ENCODE measurements at places on chromosomes 7 and 10.

DNA sequence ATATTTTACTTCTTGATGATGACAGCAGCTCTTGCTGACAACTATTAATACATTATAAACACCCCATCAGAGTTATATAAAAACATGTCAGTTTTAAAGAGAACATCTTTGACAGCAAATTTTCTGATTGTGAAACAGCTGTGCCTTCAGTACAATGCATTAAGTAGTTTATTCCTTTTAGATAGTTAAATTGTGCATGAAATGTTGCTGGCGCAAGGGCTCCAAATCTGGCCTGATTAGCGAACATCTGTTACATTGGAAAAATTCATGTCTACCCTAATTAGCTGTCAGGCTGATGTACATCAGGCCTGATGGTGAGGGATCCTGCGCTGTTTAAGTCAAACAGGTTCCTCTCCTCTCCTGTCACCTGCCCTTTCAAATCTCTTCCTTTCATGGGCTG lies 171.9 kb upstream of the SP8 start:
- no peak for DNase-seq

DNA sequence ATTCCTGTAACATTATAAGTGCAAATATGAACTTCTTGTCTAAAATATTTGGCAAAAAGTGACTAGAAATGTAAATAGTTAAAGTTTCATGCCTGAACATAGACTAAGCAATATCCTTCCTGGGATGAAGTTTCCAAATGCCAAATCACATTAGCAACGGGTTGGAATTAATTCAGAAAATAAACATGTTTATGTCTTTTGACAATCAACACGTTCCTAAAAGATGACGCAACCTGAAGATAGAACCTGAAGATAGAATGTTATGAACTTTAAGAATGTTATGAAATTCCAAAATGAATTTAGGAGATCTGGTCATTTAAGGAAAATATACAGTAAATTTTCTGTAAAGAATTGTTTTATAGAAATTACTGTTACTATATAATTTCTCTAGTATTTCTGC lies 9.2 kb downstream of the LAMB4 start:
- no peak for DNase-seq

GRCh38 chr7:50660040-50660829 lies 95.0 kb upstream of the DDC start:
- DNase-seq = no peak

- DNase-seq = no peak
Observed at GRCh38 chr7:104814671-104815400, 199.2 kb upstream of the KMT2E start.

DNA sequence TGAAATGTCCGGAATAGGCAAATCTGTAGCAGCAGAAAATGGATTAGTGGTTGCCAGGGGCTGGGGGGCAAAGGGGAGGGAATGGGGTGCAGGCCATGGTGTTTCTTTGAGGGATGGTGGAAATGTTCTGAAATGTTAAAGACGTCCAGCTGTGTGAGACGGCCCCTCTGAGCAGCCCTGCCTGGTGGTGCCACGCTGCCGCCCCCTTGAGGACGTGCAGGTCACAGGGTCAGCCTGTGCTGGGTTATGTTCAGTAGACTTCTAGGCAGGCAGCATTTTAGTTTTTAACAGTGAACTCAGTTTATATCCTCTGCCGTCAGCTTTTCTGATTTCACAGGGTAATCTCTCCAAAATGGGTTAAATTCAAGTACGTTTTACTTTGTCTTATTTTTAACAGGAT lies 9.4 kb downstream of the NUB1 start:
- no peak for DNase-seq

- no peak for DNase-seq
Observed at GRCh38 chr10:84076047-84076388, 63.3 kb upstream of the GHITM start.

- DNase-seq = no peak
Observed at GRCh38 chr10:76892766-76893479, 744.7 kb downstream of the KCNMA1 start.

DNA sequence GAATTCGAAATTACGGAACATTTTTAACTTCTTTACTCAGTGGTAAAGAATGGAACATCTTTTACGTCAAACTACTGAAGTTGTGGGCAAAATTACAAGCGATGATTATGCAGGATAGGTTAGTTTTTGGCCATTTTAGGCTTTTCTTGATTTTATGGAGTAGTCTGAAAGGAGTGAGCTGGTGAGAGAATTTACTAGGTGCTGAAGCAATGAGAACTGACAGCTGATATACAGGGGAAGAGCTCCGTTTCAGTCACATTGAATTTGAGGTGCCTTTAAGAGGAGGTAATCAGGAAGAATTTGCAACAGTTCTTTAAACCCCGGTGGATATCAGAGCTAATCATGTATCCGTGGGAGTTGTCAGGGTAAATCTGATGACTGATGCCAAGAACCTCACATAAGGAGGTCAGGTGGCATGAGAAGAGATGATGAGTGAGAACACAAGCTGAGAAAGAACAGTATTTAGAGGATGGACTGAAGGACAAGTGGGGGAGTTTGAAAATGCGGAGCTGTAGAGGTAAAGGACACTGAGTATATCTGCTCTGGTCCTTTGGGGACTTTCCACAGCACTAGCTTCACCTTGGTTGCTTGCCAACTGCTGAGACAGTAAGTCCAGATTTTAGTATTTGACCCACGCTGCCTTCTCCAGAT lies 104.3 kb downstream of the AHR start:
- no peak for DNase-seq

GRCh38 chr7:18828260-18828993 lies 289.0 kb downstream of the TWIST1 start:
- DNase-seq = no peak

GRCh38 chr7:153407291-153408046 lies 644.7 kb upstream of the DPP6 start:
- no peak for DNase-seq

DNA sequence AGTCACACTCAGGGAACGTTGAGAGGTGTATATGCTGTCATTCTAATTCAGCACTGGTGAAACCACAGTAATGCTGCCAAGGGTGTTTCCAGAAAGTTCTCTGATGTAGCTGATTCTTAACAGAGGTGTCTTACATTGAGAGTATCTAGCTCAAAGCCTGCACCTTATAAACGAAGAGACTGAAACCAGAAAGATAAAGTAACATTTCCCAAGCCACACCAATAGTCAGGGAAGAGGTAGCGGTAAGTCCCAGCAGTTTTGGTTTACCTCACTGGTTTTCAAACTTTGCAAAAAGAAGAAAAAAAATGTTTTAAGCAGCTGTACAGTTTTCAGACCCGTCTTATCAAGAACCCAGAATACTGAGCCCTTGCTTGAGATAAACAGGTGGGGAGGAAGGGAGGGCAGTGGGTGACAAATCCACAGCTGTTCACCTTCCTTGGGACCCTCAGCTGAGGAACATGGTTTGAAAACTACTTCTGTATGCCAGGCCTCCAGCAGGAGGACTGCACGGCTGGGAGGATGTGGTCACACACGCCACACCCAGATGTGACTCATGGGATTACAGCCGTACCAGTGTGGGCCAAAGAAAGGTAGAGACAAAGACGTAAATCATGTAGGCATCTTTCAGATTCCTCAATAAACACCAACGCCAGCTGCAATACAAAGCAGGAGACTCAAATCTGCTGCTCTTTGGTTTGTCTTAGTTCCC lies 63.9 kb upstream of the GSDME start:
- DNase-seq = peak; percentile 63

DNA sequence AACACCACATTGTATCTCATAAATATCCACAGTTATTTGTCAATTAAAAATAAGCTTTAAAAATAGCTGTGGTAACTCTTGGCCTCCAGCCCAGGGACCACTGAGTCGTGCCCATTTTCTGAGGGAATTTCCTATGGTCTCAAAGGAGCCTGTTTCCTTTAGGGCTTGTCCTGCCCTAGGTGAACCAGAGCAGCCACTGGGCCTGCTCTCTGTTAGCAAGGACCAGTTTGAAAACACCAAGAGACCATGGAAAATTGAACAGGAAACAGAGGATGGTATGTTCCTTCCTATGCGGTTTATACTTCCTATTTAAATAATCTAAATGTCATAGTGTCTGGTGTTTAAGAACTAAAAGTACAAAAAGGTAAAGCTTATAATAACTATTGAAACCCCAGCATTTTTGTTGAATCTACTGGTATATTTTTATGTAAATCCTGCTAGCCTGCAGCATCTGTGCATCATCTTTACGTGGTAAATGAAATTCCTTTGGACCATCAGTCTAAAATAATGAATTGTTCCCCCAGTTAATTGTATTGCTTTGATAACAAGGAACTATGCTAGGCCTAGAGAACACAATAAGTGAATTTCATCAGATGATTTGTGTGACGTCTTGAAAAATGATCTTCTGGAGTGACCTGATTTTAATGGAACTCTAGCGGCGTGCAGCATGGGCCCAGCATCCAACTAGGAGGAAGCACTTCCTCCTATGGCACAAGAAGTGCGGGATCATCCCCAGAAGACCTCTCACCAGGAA lies 333.7 kb downstream of the GFRA1 start:
- DNase-seq = no peak

- DNase-seq = no peak
Observed at GRCh38 chr10:44339218-44339617, 45.7 kb downstream of the CXCL12 start.

GRCh38 chr10:69944761-69945160 lies 107.9 kb upstream of the MACROH2A2 start:
- DNase-seq = no peak

GRCh38 chr10:114294549-114294948 lies 55.5 kb downstream of the VWA2 start:
- DNase-seq = no peak

DNA sequence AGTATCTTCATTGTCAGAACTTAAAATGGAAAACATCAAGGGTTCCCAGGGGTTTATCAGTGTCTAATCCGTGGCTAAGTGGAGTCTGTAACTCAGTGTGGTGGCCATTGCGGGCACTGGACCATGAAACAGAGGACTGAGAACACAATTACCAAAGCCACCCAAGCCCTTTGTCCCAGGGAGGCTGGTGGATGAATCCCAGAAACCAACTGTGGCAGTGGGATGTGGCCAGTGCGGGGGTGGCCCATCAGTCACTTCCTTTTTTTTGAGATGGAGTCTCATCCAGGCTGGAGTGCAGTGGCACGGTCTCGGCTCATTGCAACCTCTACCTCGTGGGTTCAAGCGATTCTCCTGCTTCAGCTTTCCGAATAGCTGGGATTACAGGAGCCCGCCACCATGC lies 61.8 kb downstream of the TACC2 start:
- no peak for DNase-seq

- DNase-seq = no peak
Observed at GRCh38 chr10:132740588-132740987, 45.4 kb downstream of the NKX6-2 start.

GRCh38 chr7:106778656-106779250 lies 86.3 kb upstream of the PIK3CG start:
- no peak for DNase-seq

DNA sequence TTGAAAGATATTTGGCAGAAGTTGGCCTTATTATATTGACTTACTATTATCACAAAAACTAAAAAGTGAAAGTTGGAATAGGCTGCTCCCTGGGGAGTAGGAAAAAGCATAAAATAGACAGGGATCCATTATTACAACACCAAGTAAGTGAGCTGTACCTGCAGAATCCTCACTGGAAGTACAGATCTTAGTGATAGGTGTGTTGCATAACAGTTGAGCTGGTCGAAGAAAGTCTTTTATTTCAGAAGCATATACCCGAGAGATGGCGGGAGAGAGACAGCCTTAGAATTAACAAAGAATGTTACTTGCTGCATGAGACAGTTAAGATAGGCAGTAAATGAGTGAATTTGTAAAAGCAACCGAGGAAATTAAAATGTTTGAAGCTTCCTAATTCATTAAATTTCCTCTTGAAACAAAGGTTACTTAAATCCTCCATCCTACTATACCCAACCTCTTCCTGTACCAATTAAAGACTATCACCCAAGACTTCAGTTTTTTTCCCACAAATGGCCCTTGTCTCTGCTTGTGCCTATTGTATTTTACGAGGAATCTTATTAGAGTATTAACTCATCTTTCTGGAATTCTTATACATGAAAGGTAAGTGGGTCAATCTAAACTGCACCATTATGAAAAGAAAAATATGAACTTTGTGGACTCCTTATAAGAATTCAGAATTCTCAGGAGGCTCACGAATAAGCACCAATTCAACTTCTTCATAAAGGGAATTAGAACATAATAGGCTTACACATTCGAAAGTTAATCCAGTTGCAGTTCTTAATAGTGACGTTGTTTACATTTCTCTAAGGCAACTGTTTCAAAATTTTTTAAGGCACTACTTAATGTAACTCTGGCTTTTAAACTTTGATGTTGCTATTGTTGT lies 56.2 kb downstream of the CREM start:
- no peak for DNase-seq

GRCh38 chr7:74623135-74623534 lies 34.4 kb upstream of the GTF2I start:
- DNase-seq = no peak

GRCh38 chr10:79555354-79556309 lies 4.6 kb downstream of the SFTPA2 start:
- DNase-seq = no peak

DNA sequence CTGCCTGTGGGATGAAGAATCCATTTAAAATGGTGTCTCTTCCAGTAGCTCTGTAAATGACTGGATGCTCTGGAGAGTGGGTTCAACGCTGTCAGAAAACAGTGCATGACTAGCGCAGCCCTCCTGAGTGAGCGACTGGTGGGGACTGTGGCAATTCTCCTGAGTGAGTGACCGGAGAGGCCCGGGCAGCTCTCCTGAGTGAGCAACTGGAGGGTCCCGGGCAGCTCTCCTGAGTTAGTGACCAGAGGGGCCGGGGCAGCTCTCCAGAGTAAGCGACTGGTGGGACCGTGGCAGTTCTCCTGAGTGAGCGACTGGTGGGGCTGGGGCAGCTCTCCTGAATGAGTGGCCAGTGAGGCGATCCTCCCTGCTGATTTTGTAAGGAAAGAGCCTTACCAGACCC lies 85.5 kb downstream of the WDR37 start:
- no peak for DNase-seq

- DNase-seq = no peak
Observed at GRCh38 chr7:66638309-66639099, 9.8 kb downstream of the KCTD7 start.

DNA sequence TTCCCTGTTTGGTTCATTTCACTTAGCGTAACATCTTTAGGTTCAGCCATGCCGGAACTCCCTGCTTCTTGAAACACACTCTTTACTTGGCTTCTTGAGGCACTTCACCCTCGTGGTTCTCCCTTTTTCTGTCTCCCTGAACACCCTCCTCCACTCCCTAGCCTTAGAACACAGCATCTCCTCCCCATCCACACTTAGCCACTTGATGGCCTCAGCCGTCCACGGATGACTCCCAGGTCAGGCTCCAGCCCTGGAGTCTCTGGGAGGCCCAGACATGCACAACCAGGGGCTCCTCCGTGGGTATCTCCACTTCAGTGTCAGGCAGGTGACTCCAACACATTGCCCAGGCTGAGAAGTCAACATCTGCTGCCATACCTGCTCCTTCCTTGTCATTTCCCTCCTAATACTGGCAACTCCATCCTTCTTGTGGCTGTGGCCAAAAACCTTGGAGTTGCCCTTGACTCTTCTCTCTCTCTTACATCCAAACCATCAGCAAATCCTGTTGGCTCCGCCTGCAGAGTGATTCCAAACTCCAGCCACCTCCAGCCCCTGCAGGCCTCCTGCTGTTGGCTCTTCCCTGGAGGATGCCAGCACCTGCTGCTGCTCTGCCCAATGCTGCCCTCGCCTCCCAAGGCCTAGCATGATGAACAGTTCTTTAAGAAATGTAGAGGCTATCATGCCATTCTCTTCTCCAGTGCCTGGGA lies 8.4 kb upstream of the INMT start:
- no peak for DNase-seq

Measured in activated CD8-positive, alpha-beta memory T cell treated with anti-CD3 and anti-CD28 coated beads for 1 hour (primary cell).